ENCODE measurements at places on chromosomes 7 and 10.

DNA sequence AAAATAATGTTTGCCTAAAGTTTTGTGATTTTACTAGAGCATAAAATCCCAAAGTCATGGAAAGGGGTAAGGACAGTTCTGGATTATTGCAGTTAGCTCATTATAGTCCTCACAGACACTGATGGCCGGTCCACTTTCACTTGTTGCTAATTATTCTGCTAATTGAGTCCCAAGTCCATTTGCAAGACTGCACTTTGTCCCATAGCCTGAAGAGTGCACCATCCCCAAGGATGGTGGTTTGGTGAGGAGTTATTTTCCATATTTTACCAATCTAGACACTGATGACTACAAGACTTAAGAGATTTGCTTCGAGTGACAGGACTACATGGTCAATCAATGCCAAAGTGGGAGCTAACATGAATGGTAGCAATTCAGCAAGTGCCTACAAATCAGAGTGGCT lies 181.8 kb upstream of the CACNA2D1 start:
- no peak for DNase-seq

GRCh38 chr10:83343676-83344075 lies 795.6 kb upstream of the GHITM start:
- no peak for DNase-seq

- DNase-seq, result no peak
Measured at GRCh38 chr7:156722043-156722826, 81.7 kb downstream of the RNF32 start.

GRCh38 chr10:52172581-52172980 lies 141.5 kb upstream of the DKK1 start:
- no peak for DNase-seq

DNA sequence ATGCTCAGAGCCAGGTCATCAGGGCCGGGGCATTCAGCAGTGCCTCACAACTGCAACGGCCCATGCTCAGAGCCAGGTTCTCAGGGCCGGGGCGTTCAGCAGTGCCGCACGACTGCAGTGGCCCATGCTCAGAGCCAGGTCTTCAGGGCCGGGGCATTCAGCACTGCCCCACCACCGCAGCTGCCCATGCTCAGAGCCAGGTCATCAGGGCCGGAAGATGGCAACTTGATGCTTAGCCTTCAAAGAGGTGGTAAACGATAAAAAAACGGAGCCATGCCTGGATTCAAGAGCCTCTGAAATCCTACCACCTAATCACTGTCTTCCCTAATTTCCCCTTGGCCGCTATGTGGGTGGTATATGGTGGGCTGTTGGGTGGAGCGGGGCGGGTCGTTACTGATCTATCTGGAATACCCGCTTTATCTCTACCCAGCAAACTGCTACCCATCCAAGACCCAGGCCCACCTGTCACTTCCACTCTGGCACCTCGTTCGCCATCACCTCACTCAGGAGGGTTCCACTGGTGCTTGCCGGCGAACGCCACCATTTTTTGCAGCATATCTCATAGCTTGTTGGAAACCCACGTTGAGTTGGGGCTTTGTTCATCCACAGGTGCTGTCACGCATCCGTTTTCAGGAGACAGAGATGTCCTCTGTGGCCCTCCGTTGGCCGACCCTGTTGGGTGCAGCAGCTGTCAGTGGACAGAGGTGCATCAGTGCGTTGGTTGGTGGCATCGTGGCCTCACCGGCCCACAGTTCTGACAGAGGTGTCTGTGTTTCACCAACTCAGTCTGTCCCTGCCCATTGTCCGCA lies 221.1 kb downstream of the EBF3 start:
- no peak for DNase-seq

DNA sequence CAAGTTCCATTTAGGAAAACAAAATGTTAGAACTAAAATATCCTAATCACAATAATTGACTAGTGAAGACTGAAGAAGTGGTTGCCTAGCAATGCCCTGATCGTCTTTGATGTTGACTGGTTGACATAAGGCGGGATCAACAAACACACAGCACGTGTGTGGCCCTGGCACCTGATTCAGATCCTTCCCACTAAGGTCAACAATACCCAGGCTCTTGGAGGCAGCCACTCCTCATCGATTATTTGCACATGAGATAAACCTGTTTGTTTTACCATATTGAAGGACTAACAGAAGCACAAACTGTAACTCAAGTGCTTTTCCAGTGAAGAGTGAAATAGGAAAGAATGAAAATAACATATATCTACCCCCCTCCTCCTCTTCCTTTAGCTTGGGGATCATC lies 15.6 kb downstream of the FANK1 start:
- no peak for DNase-seq

DNA sequence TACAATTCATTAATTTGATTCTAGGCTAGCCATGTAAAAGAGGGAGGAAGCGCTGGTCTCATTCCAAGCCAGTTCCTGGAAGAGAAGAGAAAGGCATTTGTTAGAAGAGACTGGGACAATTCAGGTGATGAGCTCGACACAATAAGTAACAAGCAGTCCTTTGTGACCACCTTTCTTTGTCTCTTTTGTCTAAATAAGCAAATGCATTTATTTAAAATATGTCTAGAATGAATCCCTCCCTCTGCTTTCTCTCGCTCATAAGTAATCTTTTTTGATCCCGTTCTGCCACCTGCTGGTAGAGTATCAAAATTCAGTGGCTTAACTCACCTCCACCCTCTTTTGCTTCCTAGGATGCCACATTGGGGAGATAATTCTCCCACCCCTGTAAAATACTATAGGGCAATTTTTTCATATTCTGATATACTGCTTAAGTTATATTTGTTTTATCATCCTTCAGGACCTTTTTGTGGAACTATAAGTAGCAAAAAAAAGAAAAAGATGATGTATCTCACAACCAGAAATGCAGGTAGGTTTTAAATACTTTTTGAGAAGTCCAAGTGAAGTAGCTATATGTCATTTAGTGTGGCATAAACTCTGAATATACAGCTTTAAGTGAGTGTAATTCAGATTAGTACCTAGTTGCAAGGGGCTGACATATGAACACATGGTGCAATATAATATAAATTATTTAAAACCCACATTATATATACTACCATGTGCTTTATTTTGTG lies 91.5 kb downstream of the GSDME start:
- DNase-seq, result peak; percentile 37

DNA sequence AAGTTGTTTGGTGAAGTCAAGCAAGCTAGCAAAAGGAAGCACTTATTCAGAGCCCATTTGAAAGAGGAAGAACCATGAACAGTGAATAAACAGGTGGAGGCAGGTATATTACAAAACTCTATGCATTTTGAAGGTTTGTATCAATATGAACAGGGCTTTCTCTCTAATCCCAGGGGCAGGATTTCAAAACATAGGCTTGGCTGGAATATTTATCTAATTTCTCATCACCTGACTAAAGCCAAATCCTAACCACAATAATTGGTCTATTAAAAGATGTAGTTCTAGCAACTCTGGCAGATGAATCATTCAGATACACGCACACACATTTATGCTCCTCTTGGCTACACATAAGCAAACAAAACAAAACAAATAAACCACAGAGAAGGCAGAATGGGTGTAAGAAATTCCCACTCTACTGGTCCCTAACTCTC lies 554.4 kb downstream of the INHBA start:
- DNase-seq, result no peak

- no peak for DNase-seq
Measured at GRCh38 chr7:155466814-155467733, 9.1 kb downstream of the EN2 start.

DNA sequence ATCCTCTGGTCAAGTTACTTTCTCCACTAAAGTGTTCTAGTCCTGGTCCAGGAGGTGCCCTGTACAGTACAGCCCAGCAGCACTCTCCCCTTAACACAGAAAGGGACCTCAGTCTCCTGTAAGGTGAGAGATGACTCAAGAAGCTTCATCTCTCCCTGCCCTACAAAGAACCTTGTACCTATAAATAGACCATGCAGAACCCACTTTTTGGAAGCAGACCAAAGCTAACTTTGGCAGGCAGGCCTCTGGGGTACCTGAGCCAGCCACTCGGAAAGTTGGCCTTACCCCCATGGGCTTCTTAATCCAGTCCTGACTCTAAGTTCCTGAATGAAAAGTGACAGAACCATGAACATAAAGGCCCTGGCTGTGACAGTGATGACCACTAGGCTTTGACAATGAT lies 454.8 kb downstream of the KCNMA1 start:
- no peak for DNase-seq

DNA sequence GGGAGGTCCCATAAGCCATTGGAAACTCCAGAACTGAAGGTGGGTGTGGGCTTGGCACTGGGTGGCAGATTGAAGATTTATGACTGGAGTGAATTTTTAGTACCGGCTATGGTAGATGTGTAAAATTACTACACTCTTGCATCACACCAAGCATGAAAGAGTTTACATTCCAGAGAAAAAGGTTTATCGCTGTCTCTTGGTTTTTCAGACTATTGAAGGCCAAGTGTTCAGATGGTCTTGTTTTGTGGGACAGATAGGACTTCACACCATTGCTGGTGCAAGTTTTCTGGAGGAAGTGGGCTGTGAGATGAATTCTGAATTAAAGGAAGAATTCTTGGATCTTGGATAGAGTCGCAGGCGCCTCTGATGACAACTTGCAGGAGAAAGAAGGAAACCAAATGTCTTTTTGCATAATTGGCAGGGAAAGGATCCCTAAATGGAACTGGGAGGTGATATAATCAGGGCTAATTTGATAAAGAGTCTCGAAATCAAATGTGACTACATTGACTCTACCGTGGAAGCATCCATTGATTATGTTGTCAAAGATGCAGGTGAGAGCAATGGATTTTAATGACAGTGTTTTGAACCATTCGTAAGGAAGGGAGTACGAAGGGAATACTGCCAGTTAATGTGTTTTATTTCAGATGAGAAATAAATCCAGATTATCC lies 14.2 kb upstream of the NMT2 start:
- DNase-seq, result no peak

- DNase-seq, result no peak
Measured at GRCh38 chr7:30379131-30379530, 94.7 kb downstream of the ZNRF2 start.

DNA sequence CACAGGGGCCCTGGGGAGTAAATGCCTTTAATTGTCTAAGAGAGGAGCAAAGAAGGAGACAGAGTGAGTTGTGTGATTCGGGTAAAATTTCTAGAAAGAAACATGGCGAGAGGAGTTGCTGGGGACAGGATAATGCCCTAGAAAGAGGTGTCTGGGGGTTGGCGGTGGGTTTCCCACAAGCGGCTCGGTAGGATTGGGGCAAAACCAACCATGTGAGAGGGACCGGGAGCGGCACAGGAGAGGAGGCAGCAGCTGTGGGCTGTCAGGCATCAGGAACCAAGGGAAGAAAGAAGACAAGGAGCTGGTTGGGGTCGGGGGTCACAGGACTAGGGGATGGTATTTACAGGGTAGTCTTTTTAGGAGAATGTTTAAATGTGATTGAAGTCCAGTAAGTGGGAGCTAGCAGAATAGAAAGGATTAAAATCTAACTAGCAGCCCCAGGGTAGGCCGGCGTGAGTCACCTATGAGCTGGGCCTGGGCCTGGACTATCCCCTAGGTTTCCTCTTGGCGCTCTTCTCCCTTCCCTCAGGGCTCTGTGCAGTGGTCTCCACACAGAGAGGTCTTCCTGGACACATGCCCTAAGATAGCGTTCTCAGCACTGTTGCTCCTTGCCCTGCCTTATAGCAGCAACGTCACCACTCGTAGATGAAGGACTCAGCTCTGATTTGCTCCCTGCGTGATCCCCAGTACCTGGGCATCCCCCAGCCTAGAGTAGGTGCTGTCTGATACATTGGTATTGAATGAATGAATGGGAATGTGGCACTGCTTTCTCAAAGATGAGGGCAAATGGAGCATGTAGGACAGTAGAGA lies 32.6 kb downstream of the IKZF1 start:
- no peak for DNase-seq

- DNase-seq, result no peak
Measured at GRCh38 chr7:157318015-157318706, 18.6 kb upstream of the DNAJB6 start.

- no peak for DNase-seq
Measured at GRCh38 chr7:1676550-1677078, 6.5 kb downstream of the ELFN1 start.

DNA sequence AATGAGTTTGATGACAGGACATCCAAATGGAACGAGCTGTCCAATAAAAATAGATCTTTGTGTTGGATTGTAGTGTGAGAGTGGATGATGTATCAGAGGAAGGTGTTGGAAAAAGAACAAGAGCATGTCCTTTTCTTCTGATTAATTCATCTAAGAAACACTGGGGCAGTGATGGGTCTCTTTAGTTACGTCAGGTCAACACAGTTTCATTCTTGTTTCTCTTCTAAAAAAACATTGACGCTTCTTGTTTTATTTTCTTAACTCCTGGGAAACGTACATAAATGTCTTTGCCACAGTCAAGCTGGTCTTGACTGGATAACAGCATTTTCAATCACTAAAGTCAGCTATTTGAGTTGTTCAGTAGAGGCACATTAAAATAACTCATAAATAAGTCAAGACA lies 67.0 kb downstream of the PPP1R9A start:
- DNase-seq, result no peak

- DNase-seq, result no peak
Measured at GRCh38 chr10:20185116-20185515, 368.9 kb downstream of the PLXDC2 start.

DNA sequence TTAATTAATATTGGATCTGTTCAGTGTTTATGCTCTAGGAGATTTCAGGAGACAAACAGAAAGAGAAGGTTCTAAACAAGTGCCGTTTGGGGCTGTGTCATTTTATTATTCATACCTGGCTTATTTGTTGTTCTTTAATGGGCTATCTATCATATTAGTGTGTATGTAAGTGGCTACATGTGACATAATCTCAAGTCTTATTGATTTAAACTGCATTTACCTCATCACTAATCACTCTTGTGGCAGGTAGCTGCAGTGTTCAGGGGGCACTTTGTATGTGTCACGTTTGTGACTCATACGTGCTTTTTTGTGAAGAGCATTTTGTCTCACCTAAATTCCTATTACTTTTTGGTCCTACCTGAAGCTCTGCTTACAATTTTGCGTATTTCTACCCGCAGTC lies 95.4 kb downstream of the EXOC4 start:
- DNase-seq, result no peak

GRCh38 chr7:92626281-92626809 lies 36.2 kb upstream of the FAM133B start:
- no peak for DNase-seq

GRCh38 chr7:101058355-101058754 lies 26.9 kb upstream of the TRIM56 start:
- peak; percentile 53 for DNase-seq

- peak; percentile 31 for DNase-seq
Measured at GRCh38 chr7:35624299-35625186, 70.4 kb downstream of the HERPUD2 start.

- DNase-seq, result no peak
Measured at GRCh38 chr7:139304517-139304916, 36.6 kb upstream of the FMC1 start.

GRCh38 chr10:98316661-98317060 lies 48.7 kb upstream of the LOXL4 start:
- DNase-seq, result no peak

- DNase-seq, result no peak
Measured at GRCh38 chr7:151853896-151854719, 22.8 kb downstream of the PRKAG2 start.

GRCh38 chr7:130210181-130210935 lies 2.7 kb downstream of the SSMEM1 start:
- no peak for DNase-seq

GRCh38 chr10:74314166-74314565 lies 163.1 kb downstream of the ADK start:
- DNase-seq, result no peak
